ENCODE measurements at places on chromosomes 7 and 10.

- DNase-seq = no peak
Observed at GRCh38 chr10:129875993-129876726, 87.9 kb downstream of the EBF3 start.

DNA sequence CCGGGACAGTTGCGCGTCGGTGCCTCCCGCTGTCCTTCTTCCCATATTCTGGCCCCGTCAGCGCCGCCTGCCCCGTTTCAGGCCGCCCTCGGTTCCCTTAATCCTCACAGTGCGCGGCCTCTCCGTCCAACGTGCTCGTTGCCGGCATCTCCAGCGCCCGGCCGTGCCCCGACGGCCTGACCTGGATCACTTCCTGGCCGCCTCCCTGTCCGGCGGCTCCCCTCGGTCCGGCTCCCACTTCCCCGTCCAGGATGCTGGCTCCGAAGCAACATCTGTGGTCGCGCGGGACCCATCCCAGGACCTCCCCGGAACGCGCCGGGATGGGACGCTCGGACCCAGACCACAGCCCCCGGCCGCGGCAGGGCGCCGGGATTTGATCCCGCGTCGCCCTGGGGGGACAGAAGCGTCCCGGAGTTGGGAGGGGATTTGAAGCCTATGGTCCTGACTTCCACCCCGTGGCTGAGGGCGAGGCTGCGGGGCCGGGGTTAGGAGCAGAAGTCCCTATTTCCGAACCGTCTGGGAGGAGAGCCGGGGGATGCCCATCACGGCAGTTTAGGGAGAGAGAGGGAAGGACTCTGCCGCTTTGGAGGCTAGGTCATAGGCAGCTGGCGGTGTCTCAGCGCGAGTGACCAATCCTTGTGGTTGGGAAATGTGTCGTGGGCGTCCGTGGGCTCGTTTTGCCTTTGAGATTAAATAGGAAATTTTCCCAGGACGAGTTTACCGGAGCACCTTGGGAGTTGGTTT lies 53.8 kb downstream of the KCTD7 start:
- no peak for DNase-seq

- no peak for DNase-seq
Observed at GRCh38 chr10:14403881-14404623, 73.3 kb upstream of the FRMD4A start.

- DNase-seq = no peak
Observed at GRCh38 chr10:11510736-11511135, 100.7 kb downstream of the USP6NL start.

DNA sequence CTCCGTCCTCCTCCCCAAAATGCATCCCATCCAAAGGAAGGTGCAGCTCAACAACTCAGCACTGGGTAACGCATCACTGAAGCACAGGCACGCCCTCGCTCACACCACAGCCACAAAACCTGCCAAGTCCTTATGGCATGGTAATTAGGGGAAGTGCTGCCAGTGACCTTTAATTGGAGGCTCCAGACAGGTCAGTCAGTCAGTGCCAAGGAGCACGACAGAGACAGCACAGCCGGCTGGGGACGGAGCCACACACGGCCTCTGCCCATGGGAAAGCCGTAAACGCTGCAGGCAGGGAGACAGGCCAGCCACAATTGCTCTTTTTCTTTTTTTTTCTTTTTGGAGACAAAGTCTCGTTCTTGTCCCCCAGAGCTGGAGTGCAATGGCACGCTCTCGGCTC lies 146.5 kb downstream of the MAD1L1 start:
- DNase-seq = no peak
